ENCODE measurements at places on chromosomes 6 and 20.

DNA sequence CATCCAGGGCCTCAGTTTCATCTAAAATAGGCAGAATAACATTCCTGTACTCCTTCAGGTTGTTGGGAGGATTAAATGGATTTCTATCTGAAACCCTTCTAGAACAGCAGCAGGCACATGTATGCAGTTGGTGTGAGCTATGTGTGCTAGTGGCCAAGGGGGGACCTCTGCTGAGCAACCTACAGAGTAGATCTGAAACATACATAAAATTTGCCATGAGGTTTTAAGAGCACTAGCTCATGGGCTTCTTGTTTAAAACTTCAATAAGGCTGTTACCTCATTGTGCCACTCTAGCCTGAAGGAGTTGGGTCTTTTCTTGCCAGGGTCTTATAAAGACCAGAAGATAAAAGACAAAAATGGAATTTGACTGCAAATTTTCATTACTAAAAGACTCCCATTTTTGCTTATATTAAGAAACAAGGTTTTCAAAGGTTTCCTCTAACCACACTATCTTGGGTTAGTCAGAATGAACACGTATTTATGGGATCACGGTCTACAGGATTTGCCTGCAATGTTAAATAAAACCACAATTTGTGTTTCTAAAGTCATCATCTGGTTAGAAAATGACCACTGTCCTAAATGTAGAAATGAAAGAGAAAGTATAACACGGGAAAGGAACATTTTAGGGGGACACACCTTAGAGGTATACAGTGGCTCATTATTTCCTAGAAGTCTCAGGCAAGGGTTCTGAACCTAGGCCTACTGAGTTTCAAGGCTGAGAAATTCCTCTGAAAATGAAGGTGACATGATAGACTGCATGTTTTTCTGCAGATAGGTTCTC lies 144.9 kb upstream of the OLIG3 start:
- no peak for DNase-seq

DNA sequence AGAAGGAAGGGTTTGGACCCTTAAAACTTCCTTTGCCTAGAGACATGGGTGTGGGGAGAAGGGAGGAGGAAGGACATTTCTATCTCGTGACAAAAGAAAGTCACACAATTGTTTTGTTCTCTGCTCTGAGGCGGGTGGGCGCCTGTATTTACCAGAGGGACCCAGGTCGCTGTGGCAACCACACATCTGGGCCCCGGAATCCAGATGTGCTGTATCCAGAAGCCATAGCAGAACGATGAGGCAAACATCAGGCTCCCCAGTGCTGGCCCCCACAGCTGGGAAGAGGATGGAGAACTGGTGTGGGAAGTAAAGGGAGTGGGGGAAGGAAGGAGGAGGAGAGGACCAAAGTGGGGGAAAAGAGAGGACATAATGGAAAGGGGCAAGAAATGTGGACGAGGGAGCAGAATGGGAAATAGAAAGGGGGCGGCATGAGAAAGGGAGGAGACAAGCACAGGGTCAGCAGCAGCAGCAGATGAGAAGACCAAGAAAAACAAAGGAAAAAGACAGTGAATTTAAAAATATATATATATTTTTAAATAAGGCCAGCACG lies 3.4 kb upstream of the TNXB start:
- DNase-seq, result no peak

- DNase-seq, result no peak
Observed at GRCh38 chr6:81767163-81767891, 14.8 kb upstream of the TENT5A start.

DNA sequence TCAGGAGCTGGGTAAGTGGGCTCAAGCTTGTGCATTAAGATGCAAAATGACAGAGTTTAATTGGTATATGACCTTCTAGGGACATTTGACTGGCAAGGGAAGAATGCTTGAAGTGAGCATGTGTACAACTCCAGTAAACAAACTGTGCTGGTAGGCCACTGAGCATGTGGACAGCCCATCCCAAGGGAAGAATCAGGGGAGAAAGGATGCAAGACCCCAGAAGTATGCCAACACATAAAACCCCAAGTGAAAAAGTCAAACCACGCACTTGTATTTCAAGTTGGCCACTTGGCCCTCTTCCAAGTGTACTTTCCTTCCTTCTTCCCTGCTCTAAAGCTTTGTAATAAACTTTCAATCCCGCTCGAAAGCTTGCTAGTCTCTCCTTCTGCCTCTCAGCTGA lies 10.4 kb upstream of the THBD start:
- no peak for DNase-seq

DNA sequence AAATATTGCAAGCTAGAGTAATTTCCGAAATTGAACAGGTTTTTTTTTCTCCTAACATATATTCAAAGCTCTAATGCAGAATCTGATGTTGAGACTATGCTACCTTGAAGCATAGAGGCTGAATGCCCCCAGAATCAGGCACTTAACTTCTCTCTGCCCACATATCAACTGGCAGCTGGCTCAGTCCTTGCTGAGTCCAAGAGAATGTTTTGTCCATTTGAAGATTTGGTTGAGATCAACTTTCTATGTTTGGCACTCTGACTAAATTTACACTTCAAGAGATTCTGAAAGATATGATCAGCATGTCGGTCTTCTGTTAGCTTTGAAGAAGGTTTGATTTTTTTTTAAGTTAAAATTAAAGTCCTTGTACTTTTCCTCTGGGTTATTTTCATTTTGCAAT lies 1298.1 kb downstream of the EPHA7 start:
- no peak for DNase-seq

- peak; percentile 12 for DNase-seq
Observed at GRCh38 chr6:145887969-145888368, 73.4 kb upstream of the FBXO30 start.

DNA sequence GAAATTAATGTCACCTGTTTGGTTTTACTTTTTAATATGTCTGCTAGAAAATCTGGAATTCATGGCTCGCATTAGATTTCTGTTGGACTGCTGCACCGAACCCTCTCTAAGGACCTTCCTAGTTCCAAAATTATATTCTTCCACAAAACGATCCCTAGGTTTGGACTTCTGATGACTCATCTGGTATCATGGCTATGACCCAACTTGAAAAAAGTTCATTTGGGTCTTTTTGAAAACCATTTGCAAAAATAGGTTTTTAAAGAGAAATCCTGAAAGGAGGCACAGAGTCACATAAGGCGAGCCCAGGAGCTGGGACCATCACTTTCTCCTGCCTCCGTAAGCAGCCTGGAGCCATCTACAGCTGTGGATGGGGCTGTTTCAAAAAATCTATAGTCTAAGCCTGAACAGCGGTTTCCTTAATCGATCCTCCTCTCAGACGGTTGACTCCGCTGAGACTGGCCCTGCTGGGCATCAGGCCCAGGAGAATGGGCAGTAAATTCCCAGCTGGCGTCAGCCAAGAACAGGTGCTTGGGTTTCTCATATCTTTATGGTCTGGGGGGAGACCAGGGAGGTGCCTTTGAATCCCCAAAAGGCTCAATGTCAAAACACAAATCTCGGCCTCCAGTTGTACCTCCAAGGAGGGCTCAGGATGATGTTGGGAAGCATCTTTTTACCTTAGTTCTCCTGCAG lies 44.6 kb downstream of the SLC24A3 start:
- DNase-seq, result no peak

DNA sequence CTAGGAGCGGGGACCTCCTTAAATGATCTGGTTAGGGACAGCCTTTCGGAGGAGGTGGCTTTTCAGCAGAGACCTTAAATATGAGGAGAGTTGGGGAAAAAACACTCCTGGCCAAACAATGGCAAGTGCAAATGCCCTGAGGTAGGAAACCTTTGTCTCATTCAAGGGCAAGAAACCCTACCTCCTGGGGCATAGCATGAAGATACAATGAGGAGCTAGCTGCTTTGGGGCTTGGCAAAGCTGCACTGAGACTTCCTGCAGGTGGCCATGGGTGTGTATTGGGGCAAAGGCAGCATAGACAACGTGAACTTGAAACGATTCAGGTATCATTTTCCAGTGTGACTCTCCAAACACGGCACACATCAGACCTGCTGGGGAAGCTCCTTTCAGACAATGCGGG lies 30.7 kb downstream of the PMEPA1 start:
- no peak for DNase-seq
